ENCODE measurements at places on chromosomes 1 and 21.
A peak's percentile ranks its signal among the peaks of the same experiment; 100 is the strongest.

DNA sequence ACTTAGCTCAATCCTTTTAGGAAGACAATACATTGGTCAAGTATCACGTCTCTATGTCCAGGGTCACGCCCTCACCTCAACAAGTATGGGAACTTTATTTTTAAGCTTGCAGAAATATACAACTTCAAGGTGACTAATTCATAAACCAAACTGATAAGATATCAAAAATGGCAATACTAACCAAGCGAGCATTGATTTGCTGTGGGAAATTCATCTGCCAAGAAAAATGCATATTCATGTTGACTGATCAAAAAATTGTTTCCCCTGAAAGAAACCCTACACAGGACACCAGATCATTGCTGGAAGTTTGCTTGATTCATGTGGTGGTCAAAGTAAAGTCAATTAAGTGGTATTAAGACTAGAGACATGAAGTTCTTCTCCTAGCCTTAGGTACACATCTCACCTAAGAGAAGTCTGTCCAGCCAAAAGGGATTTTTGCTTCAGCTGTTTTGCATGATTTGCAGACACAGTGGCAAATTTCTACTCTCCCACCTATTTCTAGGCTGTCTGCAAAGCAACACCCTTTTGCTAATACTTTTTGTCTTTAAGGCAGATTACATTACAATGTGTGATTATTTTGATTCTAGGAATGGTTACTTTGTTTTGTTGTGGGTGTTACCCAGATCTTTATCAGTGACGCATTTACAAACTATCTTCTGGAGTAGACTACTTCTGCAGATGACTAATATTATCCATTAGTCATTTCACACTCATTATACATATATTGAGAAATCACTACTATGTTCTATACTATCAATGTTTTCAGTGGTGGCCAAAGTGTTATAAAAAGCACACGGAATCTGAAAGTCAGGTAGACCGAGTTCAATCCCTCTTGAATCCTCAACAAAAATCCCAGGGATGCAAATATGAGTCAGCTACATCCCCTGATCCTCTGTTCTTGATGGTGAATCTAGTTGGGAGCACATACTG lies 12.4 kb downstream of the SAMSN1 start:
- DNase-seq: peak; percentile 81

DNA sequence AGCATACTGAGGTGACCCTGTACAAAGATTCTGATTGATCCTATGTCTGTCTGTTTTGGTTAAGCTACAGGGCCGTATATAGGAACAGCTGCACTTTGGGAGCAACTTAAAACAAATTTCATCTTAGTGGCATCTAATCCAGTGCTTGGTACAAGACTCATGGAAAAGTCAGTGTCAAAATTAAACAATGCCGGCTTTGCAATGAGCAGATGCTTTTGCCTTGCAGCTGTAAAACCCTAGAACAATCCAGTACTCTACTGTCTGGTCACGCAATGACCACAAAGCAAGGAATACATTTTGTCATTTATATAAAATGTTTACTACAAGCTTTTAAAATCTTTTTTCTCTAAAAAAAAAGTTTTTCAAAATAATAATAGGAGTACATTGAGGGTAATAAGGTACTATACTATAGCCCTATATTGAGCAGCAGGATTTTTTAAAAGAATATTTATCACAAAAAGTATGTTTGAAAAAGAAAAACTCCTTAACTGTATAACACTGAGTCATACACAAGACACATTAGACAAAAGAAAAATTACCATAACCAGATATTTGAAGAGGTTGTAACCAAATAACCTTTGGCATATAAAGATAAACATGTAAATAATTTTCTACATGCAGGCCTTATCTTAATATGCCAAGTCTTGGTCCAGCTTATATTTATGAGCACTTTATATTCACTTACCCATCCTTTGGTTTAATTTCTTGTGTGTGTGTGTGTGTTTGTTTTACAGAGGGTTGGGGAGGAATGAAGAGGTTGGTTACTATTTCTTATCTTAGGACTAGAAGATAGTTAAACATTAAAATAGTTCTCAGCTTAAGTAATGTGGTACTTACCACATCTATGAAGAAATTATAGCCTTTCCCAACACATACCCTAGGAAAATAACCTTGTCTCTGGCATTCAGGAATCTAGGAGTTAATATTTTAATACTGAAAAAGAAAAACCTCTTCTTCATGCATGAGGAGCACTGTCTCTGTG lies 262.3 kb downstream of the FAF1 start:
- no peak for DNase-seq

DNA sequence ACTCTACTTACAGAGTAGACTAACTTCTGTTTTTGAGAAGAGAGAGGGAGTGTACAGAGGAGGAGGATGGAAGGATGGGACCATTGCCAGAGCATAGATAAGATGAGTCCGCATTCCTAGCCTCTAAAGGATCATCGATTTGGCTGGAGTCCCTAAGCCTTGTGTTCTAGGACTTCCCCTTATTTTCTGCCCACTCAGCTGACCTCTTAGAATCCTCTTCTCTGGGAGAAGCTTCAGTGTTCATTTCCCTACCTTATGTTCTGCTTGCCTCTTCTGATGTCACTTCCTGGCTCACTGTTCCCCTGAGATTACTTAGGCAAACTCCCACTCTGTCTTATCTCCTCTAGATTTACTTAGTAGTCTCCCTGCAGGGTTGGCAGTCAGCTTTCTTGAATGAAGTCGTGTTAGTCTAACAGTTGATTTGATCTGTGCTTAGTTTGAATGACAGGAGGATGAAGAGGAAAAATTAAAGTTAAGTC lies 156.7 kb downstream of the SYT2 start:
- DNase-seq: no peak

DNA sequence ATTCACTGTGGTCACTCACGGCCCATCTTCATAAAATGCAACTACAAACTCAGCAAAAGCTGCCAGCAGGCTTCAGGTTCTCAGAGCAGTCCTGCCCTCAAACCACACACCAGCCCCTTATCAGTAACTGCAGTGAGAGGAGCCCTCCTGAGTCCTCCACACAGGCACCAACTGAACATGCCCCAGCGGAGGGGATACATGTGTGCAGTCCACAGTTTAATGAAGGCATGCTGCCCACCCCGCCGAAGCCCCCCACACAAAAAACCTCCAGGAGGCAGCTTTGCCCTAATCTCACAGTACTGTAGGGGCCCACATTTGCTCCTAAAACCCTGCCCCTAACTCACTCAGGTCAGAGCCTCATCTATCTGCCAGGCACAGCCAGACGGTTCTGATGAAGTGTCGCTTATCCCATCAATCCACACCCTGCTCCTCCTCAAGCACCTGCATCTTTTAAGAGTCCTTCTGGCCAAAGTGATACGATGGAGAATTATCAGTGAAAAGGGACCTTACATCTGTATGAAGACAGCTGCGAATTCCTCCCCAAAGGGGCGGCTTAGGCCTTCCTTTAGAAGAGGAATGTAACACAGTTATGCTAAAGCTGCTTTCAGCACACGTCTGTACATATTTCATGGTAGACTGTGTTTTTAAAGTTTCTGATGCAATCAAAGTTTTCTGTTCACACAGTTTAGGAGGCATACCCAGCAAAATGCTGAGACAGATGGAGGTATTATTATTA lies 3.5 kb downstream of the ABCB10 start:
- DNase-seq: no peak

GRCh38 chr1:161158316-161159010 lies 837 bp upstream of the USP21 start:
- no peak for DNase-seq

DNA sequence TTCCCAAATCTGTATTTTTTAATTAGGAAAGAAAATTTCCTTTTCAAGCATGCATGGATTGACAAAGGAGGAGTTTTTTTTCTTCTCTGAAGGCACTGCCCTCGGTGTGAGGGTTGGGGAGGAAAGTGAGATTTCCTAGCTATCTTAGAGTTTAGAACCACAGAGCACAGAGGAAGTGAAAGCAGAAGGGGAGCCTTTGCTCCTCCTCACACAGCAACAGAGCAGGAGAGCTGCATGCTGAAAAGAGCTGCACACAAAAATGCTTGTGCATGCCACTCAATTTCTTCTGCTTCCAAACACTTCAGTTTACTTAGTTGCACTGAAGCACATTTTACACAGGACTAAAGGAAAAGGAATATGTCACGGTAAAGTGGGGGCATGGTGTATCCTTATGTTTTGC lies 308.1 kb downstream of the GPATCH2 start:
- DNase-seq: no peak

DNA sequence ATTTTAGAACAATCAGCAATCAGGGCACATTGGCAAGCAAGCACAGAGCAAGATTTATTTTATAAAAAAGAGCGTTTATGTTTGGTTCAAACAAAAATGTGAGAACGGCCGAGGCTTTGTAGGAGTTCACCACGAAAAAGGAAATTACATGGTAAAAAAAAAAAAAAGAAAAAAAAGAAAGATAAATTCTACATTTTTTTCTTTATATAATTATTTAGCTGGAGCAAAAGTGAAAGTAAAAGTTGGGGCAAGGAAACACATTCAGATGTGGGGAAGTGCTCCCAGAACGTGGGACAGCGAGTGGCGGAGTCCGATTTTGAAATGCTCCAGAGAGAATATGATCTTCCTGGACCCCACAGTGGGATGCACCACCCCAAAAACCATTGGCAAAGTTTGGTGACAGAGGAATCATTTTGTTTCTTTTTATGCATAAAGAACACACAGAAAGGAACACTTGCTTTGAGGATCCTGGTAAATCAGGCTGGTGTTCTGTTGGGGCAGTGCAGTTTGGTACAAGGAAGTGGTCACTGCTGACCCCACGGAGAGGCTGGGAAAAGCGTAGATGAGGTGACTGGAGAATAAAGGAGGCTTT lies 16.3 kb upstream of the ATP5PO start:
- DNase-seq: no peak

DNA sequence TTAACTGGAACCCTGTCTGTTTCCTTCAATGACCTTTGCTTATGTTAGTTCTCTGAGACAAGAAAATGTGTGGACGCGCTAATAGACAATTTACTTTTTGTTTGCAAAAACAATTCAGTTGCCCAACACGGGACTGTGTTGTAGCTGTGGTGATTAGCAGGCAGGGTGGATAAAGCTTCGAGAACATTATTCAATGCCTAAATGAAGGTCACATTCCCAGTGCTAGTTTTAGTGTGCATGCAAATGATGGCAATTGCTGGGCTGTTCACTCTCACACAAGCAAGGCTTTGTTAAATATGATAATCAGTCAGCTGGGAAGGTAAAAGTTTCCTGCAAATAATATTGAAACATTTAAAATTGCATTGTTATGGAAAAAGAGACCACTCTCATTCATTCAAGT lies 188.4 kb downstream of the BACH1 start:
- DNase-seq: no peak

DNA sequence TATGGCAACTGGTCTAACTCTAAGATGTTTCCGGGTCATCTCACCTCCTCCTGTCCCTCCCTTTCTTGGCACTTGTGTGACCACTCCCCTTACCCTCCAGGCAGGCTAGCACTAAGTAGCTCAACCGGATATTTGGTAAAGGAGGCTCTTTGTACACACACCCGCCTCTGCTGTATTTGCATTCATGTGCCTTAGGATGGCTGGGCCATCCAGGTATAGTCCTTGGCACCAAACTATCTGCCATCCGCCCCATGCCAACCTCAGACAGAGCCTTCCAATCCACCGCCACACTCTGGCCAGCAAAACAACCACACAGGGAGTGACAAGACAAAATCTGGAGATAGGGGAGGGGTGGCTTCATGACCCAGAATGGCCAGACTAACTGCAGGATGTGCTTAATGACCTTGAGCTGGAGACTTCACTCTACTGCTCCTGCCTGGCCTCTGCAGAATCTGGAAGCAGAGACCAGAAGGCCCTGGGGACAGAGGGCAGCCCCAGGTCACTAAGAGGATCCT lies 59.5 kb downstream of the CDK18 start:
- no peak for DNase-seq

- DNase-seq: no peak
Observed at GRCh38 chr1:172069534-172069933, 228.2 kb downstream of the DNM3 start.

DNA sequence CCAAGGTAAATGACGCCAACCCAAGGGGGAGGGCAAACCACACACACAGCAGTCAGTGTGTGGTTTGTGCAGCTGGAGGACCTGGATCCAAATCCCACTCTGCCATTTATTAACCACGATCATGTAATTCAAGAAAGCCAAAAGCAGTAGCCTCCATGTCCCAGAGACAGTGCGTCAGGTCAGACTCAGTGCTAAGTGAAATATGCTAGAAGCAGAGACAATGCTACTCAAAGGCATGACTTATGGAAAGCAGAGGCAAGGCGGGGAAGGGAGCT lies 13.6 kb downstream of the TTC39A start:
- no peak for DNase-seq

- DNase-seq: no peak
Observed at GRCh38 chr1:158679289-158679688, 7.2 kb downstream of the SPTA1 start.

DNA sequence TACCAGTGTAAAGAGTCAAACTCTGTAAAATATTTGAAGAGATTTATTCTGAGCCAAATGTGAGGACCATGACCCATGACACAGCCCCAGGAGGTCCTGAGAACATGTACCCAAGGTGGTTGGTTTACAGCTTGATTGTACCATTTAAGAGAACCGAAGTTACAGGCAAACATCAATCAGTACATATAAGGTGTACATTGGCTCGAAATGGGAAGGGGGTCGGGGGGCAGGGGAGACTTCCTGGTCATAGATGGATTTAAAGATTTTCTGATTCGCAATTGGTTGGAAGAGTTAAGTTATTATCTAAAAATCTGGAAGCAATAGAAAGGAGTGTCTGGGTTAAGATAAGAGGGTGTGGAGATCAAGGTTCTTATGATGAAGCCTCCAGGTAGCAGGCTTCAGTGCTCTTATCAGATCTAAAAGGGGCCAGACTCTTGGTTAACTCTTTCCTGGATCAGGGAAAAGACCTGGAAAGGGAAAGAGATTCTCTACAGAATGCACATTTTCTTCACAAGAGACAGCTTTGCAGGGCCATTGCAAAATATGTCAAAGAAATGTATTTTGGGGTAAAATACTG lies 47.5 kb upstream of the NTPCR start:
- DNase-seq: no peak

GRCh38 chr1:31441073-31441472 lies 28.1 kb downstream of the SERINC2 start:
- no peak for DNase-seq

- DNase-seq: no peak
Observed at GRCh38 chr1:12057940-12058687, 5.0 kb upstream of the TNFRSF8 start.

DNA sequence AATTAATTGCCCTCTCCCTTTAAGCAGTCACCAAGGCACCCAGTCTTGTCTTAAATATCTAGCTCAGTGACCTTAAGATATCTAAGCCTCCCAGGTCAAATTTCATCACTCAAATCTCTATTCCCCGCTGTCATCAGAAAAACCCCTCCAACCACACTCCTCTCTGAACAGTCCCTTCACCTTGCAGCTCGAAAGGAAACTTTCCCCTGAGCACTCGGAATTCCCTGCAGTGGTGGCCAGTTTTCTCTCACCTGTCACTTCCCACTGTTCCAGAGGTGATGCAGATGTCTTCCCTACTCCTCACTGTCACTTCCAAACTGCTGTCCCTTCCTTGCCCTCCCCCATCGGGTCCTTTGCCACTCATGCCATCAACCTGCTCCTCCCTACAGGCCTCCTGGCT lies 15.3 kb upstream of the SSX2IP start:
- no peak for DNase-seq
